Right lung (tissue), 10 donors: ENCODE measurements at places on chromosomes 2 and 18. TPM values are rescaled to one million over a fixed set of nuclear protein-coding genes. Genes with fewer than 3 reads are reported as not detected.

DNA sequence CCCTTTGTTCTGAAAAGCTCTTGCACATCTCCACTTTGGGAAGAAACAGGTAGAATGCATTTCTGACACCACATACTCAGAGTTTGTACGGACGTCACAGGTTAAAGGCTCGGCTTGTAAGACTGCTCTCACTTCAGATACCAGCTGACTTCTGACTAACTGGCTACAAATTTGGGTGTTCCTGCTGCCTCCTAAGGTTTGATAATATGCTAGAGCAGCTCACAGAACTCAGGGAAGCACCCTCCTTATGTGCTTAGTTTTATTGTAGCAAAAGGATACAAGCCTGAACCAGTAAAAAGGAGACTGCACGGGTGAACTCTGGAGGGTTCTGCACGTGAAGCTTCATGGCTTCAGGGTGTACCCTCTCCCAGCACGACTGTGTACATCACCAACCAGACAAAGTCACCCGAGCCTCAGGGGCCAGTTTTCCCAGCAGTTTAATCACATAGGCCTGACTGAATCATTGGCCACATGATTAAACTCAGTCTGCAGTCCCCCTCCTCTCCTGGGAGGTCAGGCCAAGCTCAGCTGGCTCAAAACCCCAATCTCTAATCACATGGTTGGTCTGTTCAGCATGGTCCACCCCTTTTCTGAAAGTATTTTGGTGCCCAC, 749.5 kb upstream of the RAB6C start:
- no peak for DNase-seq

- no peak for DNase-seq
Measured at GRCh38 chr2:238107525-238108422, 7.6 kb downstream of the ESPNL start.

GRCh38 chr2:229408356-229408755, 137.3 kb upstream of the PID1 start:
- DNase-seq = no peak

DNA sequence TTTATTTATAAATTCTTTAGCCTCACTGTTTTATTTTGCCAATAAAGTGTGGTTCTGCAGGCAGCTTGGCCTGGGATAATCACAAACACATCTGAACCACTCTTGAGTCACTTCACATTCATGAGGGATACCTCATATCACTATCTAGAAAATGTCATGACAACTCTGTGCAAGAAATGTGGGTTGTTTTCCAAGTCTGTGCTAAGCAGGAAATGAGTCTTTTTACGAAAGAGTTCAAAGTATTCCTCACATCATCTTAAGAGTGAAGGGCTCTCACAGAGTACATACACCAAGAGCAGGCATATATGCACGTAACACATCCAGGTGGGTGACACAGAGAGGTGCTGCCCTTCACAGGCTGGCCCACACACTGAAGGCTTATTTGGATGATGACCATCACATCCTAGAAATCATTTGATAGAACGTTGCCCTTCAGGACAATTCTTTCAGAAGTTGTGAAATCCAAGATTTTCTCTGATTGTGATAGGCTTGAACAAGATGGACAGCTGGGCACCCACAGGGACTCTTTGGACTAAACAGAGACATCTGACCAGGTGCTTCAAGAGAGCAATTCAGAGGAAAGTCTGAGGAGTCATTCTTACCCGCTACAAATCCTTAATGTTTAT, 811.1 kb upstream of the LRATD1 start:
- DNase-seq = no peak

Gene RSAD2
- 4.7 TPM for polyA plus RNA-seq

Gene SPR
- polyA plus RNA-seq = 6.3 TPM

Gene SPIRE1
- polyA plus RNA-seq = 15.2 TPM

Gene UGT1A7
- not detected for polyA plus RNA-seq
